Body of pancreas (tissue), 4 donors: ENCODE measurements at places on chromosomes 13 and 19. TPM values are rescaled to one million over a fixed set of nuclear protein-coding genes. Genes with fewer than 3 reads are reported as not detected.
A peak's percentile ranks its signal among the peaks of the same experiment; 100 is the strongest.

Gene SLC25A23
- total RNA-seq: 11.5 TPM

Gene SHISA2
- total RNA-seq: not detected

Gene POU2F2
- total RNA-seq: under 0.01 TPM

Gene ZNF180
- 2.6 TPM for total RNA-seq

Gene CBY2
- total RNA-seq: not detected

Gene SCN1B
- total RNA-seq: 2.3 TPM

DNA sequence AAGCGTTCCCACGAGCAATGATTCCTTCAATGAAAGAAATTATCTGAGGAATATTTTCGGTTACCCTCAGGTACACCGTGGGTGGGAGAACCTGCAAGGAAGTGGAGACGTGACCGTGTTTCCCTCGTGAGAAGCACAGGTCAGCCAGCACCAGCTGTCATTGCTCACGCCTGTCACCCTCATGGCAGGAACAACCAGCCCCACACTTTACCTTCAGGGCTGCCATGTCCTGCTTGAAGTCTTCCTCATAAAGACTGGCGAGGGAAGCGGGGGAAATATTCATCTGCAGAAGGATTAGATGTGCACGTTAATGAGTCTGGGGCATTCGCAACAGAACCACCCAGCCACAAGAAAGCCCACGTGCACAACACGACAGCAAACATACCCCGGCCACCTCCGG is 18.2 kb downstream of the CARS2 start:
- no peak overlapping the region for H3K27ac ChIP-seq
- H3K36me3 ChIP-seq: peaks cover 1% of the 10 kb centered on the region
- no peak for DNase-seq
- no peak overlapping the region for H3K4me3 ChIP-seq

- H3K27ac ChIP-seq: no peak overlapping the region
- DNase-seq: no peak
- no peaks in the 10 kb centered on the region for H3K27me3 ChIP-seq
- H3K4me3 ChIP-seq: no peak overlapping the region
- peaks cover 13% of the 10 kb centered on the region for H3K4me1 ChIP-seq
Observed at GRCh38 chr13:53198736-53199135, 170.1 kb downstream of the OLFM4 start.

DNA sequence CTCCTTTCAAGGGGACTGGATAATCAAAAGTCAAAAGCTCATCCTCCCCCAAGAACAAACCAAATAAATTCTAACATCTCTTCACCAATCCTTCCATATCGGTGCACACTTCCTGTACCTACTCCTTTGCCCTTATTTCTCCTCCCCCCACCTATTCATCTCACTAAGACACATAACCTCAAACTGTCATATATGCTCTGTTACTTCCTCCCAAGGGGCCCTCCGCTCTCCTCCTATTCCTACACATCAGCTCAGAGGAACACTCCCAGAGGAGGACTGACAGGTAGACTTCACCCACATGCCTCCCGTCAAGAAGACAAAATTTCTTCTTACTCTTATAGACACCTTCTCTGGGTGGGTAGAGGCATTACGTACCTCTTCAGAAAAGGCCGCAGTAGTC is 48.1 kb downstream of the ZNF93 start:
- H3K4me1 ChIP-seq: no peaks in the 10 kb centered on the region
- H3K27me3 ChIP-seq: no peaks in the 10 kb centered on the region
- no peak overlapping the region for H3K27ac ChIP-seq

DNA sequence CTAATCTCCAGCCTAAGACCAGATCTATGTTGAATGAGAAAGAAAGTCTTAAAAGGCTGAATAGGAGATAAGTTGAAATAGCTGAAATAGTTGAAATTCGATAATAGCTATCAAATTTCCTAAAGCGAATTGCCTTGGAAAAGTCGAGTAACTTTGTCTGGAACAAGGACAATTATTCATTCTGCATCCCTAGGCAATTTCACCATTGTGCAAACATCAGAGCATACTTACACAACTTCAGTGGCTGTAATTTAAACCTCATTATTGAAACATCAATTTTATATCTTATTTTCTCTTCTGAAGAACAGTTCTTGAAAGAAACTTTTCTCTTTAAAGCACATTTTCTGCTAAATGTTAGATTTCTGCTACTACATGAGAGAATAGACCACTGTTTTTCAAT is 13.6 kb downstream of the TNFSF13B start:
- no peak for DNase-seq
- H3K27ac ChIP-seq: no peak overlapping the region
- no peaks in the 10 kb centered on the region for H3K4me1 ChIP-seq
- H3K4me3 ChIP-seq: no peak overlapping the region
- H3K27me3 ChIP-seq: no peaks in the 10 kb centered on the region
- no peaks in the 10 kb centered on the region for H3K36me3 ChIP-seq

DNA sequence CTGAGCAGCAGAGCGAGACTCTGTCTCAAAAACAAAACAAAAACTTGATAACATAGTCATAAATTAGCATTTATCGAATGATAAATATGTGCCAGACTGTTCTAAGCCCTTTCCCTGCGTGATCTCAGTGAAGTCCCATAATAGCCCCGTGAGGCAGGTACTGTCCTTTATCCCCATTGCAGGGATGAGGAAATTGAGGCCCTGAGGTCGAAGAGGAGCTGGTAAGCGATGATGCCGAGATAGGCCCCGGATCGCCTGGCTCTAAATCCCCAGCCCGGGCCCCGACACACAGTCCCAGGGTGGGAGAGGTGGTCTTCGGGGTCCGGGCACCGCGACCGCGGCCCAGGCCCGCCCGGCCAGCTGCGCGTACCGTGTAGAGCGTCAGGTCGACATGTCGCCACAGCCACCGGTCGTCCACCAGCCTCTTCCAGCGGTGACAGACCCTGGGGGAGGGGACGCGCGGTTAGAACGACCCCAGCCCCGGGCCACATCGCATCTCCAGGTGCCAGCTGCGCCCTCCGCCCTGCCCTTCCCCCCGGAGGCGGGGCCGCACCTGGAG is 625 bp downstream of the FBXL12 start:
- no peaks in the 10 kb centered on the region for H3K27me3 ChIP-seq
- H3K36me3 ChIP-seq: no peaks in the 10 kb centered on the region
- DNase-seq: no peak
- H3K4me1 ChIP-seq: peaks cover 17% of the 10 kb centered on the region

- no peaks in the 10 kb centered on the region for H3K36me3 ChIP-seq
- no peak overlapping the region for H3K4me3 ChIP-seq
- H3K27me3 ChIP-seq: no peaks in the 10 kb centered on the region
- H3K4me1 ChIP-seq: no peaks in the 10 kb centered on the region
- no peak overlapping the region for H3K27ac ChIP-seq
Observed at GRCh38 chr13:109093998-109094397, 464.6 kb downstream of the MYO16 start.

DNA sequence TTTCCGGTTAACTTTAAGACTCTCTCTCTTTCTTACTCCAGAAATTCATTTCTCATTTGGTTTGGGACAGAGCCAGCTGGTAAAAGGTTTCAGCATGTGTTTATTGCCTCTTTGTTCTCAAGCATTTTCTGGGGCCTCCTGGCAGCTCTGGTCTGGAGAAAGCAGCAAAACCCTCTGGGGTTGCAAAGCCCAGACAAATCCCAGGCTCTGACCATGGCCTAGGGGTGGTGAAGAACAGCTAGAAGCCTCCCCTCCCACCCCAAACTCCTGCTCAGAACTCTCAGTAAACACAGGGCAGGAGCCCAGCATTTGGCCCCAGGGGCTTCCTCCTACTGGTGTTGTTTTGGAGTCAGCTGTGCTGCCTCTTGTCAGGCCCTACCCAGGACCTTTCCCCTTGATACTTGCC is 124.2 kb upstream of the SERP2 start:
- peaks cover 21% of the 10 kb centered on the region for H3K4me1 ChIP-seq
- no peaks in the 10 kb centered on the region for H3K27me3 ChIP-seq
- peak; percentile 42 for DNase-seq
- no peak overlapping the region for H3K4me3 ChIP-seq

- peaks cover 19% of the 10 kb centered on the region for H3K4me1 ChIP-seq
- no peak overlapping the region for H3K27ac ChIP-seq
- no peak overlapping the region for H3K4me3 ChIP-seq
- DNase-seq: no peak
Observed at GRCh38 chr13:31962731-31963370, 68.7 kb upstream of the FRY start.

GRCh38 chr19:35703343-35703742 is 1.0 kb upstream of the ZBTB32 start:
- peak; percentile 85 for DNase-seq
- H3K36me3 ChIP-seq: no peaks in the 10 kb centered on the region
- no peaks in the 10 kb centered on the region for H3K27me3 ChIP-seq
- H3K4me1 ChIP-seq: peaks cover 15% of the 10 kb centered on the region

GRCh38 chr19:16654140-16654539 is 5.8 kb downstream of the SMIM7 start:
- no peaks in the 10 kb centered on the region for H3K27me3 ChIP-seq

DNA sequence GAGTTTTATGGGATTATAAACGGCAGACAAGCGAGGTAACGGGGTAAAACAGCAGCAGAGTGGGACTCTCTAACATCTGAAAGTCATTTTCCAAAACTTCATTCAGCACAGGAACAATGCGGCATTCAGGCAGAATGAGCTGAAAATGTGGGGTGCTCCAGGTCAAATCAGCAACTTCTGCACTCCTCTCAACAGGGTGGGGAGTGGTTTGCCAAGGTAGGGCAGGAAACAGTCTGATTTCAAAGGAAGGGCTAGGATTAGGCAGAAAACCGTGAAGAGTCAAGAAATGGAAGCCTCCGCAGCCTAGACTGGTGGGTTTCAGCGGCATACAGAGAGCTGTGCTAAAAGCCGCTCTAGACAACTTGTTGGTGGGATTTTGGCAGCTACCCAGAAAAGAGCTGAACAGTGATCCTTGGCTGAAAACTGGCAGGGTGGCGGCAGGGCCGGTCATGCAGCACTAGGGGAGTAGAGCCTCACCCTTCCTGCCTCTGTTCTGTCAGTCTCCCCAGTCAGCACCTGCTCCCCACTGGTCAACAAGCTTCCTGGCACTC is 154.2 kb upstream of the KLF12 start:
- H3K27ac ChIP-seq: peak overlapping the region; percentile 19
- H3K36me3 ChIP-seq: no peaks in the 10 kb centered on the region
- H3K4me3 ChIP-seq: no peak overlapping the region
- DNase-seq: peak; percentile 13
- peaks cover 10% of the 10 kb centered on the region for H3K4me1 ChIP-seq
- no peaks in the 10 kb centered on the region for H3K27me3 ChIP-seq

- no peak overlapping the region for H3K4me3 ChIP-seq
- H3K27ac ChIP-seq: no peak overlapping the region
- H3K4me1 ChIP-seq: no peaks in the 10 kb centered on the region
- no peaks in the 10 kb centered on the region for H3K36me3 ChIP-seq
Observed at GRCh38 chr13:108728370-108728769, 99.0 kb downstream of the MYO16 start.

GRCh38 chr19:41553804-41554203 is 22.2 kb upstream of the CEACAM21 start:
- H3K36me3 ChIP-seq: no peaks in the 10 kb centered on the region
- no peaks in the 10 kb centered on the region for H3K4me1 ChIP-seq
- no peak overlapping the region for H3K27ac ChIP-seq
- H3K4me3 ChIP-seq: no peak overlapping the region
- DNase-seq: no peak
- peaks cover 4% of the 10 kb centered on the region for H3K27me3 ChIP-seq

- H3K36me3 ChIP-seq: no peaks in the 10 kb centered on the region
- H3K4me3 ChIP-seq: no peak overlapping the region
- H3K27me3 ChIP-seq: no peaks in the 10 kb centered on the region
- H3K4me1 ChIP-seq: no peaks in the 10 kb centered on the region
- no peak overlapping the region for H3K27ac ChIP-seq
- DNase-seq: no peak
Observed at GRCh38 chr13:102879793-102880499, 34.1 kb downstream of the ERCC5 start.

- no peaks in the 10 kb centered on the region for H3K36me3 ChIP-seq
- H3K27ac ChIP-seq: no peak overlapping the region
- DNase-seq: no peak
- no peaks in the 10 kb centered on the region for H3K4me1 ChIP-seq
Observed at GRCh38 chr13:75312884-75313520, 169.0 kb downstream of the TBC1D4 start.

DNA sequence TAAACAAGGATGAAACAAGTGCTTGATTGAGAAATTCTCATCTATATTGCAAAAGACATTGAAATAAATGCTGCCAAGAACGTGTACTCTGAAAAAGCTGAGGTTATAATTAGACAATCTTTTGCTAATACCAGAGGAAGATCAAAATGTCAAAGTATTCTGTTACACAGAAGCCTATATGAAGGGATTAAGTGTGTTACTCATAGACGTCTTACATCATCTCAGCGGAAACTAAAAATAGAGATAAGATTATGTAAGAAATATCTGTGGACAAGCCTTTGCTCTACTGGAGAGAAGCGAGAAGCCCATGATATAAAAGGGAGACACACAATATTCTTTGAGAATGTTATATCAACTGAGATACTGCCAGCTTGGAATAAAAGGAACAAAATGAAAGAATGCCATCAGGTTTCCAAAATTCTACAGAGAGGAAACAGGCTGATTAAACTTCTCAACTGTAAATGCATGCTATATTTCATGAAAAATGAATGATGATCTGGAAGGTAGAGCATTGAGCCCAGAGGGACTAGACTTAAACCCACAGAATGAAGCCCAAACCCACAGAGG is 699.0 kb downstream of the GPC5 start:
- H3K27me3 ChIP-seq: no peaks in the 10 kb centered on the region
- no peak overlapping the region for H3K4me3 ChIP-seq
- H3K36me3 ChIP-seq: no peaks in the 10 kb centered on the region
- H3K27ac ChIP-seq: no peak overlapping the region

- no peak for DNase-seq
- H3K4me3 ChIP-seq: no peak overlapping the region
- no peaks in the 10 kb centered on the region for H3K36me3 ChIP-seq
- no peaks in the 10 kb centered on the region for H3K27me3 ChIP-seq
- no peak overlapping the region for H3K27ac ChIP-seq
Observed at GRCh38 chr13:84864341-84864740, 934.9 kb downstream of the SLITRK6 start.

DNA sequence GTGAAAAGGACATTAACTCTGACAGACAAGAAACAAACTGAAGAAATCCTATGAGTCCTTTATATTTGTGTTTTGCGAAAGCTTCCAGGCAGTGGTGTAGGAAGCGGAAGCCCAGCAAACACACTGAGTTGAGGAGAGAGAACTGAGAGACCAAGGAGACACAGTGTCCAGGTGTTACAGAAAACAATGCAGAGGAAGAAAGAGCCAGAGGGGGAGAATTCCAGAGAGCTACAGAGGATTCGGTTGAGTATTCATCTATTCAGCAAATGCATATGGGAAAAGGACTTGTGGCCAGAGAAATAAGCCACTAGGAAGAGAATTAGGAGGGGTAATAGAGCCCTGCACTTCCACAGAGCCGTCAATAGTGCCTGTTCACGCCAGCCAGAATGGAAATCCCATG is 183.5 kb downstream of the LIG4 start:
- no peak for DNase-seq
- no peak overlapping the region for H3K27ac ChIP-seq
- H3K36me3 ChIP-seq: no peaks in the 10 kb centered on the region
- peaks cover 17% of the 10 kb centered on the region for H3K4me1 ChIP-seq
- H3K4me3 ChIP-seq: no peak overlapping the region
